ENCODE measurements at places on chromosomes 5 and 9.
A peak's percentile ranks its signal among the peaks of the same experiment; 100 is the strongest.

- H3K36me3 ChIP-seq: no peaks in the 10 kb centered on the region
- H3K27me3 ChIP-seq: no peaks in the 10 kb centered on the region
- peak overlapping the region; percentile 45 for H3K4me3 ChIP-seq
- no peak for DNase-seq
- peak overlapping the region; percentile 94 for H3K27ac ChIP-seq
Measured at GRCh38 chr5:65034813-65035209, 266.1 kb downstream of the CWC27 start.

- no peak overlapping the region for H3K4me3 ChIP-seq
- no peaks in the 10 kb centered on the region for H3K4me1 ChIP-seq
- H3K27me3 ChIP-seq: no peaks in the 10 kb centered on the region
- H3K36me3 ChIP-seq: no peaks in the 10 kb centered on the region
- DNase-seq: no peak
Measured at GRCh38 chr9:27847818-27848217, 274.5 kb upstream of the C9orf72 start.

DNA sequence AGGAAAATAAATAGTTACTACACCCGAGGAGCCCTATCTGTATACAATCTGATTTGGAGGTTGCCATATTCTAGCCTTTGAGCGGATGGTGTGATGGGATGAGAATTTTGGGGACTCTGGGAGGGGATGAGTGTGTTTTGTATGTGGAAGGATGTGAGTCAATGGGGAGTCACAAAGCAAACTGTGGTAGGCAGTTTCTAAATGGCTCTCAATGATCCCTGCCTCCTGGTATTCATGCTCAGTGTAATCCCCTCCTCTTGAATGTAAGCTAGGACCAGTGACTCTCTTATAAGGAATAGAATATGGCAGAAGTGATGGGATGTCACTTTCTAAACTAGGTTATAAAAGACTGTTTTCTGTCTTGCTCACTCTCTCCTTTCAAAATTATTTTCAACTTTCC is 205.7 kb upstream of the RIOK2 start:
- no peak overlapping the region for H3K4me3 ChIP-seq
- H3K36me3 ChIP-seq: no peaks in the 10 kb centered on the region
- no peaks in the 10 kb centered on the region for H3K27me3 ChIP-seq
- no peaks in the 10 kb centered on the region for H3K4me1 ChIP-seq
- DNase-seq: no peak
- H3K27ac ChIP-seq: no peak overlapping the region

DNA sequence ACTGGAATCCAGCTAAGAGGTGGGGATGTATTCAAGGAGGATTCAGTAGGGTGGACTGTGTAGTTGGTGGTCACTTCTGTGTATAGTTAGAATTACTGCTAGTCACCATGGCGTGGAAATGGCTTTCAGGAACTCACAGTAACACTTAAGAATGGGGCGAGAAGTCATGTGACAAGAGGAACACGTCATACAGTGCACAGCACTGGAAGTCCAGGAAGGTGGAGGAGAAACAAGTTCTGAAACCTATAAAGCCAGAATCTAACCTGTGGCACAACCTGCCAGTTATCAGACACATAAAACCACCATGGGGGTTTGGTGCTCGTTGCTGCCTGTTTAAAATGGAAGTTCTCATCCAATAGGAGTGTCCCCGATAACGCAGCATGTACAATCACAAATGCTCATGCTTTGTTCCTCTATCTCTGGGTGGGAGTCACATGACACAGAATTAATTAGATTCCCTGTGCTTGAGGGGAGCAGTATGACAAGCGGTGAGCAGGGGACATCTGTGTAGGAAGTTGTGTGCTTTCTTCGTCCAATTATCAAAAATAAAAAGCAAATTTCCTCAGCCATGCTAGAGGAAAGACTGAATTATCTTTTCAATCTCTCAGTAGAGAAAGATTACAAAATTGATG is 193.0 kb downstream of the SPOCK1 start:
- no peaks in the 10 kb centered on the region for H3K27me3 ChIP-seq
- H3K36me3 ChIP-seq: no peaks in the 10 kb centered on the region
- no peaks in the 10 kb centered on the region for H3K4me1 ChIP-seq
- no peak overlapping the region for H3K4me3 ChIP-seq
- no peak for DNase-seq

DNA sequence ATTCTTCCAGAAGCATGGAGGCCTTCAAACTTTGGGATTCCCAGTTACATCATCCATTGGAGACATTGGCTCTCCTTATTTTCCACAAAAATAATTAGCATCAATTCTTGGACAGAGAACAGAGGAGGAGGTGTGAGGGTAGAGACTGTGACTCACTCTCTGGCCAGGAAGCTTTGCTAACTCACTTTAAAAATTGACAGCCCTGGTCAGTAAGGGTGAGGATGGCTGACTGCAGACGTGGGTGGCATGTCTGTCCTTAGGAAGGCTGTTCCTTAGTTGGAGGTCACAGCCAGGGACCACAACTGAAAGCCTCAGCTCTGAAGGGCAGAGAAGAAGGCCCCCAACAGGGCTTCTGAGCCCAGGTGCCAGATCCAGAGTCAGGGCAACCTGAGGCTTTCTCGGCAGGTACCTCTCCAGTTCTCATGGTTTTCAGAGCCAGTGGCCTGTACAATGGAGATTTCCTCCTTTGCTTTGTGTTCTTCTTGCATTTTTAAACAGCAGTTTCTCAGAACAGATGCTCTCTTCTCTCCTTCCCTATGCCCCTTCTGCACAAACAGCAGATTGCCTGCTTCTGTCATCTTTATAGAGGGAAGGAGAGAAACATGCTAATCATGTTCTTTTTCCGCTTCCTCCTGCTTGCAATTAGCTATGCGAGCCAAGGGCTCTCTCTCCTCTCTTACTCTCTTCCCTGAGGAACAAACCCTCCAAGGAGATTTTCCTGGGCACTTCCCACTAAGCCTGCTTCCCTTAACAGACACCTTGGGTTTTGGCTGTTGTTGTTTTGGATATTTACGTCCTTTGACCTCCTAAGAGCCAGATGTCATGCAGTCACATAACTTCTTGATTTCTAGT is 92.5 kb upstream of the ZNF366 start:
- H3K36me3 ChIP-seq: peaks cover 3% of the 10 kb centered on the region
- H3K27me3 ChIP-seq: no peaks in the 10 kb centered on the region

- H3K4me3 ChIP-seq: no peak overlapping the region
- DNase-seq: no peak
- H3K36me3 ChIP-seq: no peaks in the 10 kb centered on the region
Measured at GRCh38 chr5:108919591-108920326, 172.1 kb downstream of the FER start.

DNA sequence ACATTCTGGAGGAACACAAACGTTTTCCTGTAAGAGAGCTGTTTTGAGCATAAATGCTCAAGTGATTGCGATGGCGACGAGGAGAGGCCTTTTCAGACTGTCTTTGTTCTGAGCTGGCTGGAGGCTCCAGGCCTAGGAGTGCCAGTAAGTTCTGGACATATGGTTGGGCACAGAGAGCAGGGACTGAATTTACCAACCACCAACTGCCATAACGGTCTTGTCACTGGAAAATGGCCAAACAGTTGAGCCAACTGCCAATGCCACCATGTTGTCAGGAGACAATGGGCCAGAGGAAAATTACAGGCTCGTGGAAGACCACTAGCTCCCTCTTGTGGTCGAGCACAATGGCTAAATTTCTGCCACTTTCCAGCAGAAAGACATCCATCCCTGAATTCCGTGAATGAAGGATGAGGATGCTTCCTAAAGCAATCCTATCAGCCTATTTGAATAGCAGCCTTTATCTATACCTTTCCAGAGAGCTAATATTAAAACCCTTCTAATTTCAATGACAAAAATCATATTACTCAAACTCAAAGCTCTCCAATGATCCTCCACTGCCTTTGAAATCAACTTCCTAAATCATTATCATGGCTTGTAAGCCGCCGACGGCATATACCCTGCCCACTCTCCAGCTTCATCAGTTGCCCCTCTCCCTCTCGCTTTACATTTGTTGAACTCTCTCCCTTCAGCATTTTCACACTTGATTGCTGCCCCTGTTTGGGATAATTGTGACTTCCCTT is 66.9 kb upstream of the GLIS3 start:
- no peaks in the 10 kb centered on the region for H3K27me3 ChIP-seq
- no peak overlapping the region for H3K4me3 ChIP-seq
- no peaks in the 10 kb centered on the region for H3K36me3 ChIP-seq
- DNase-seq: peak; percentile 29

- H3K27ac ChIP-seq: no peak overlapping the region
- H3K4me3 ChIP-seq: no peak overlapping the region
- H3K4me1 ChIP-seq: peaks cover 4% of the 10 kb centered on the region
- no peaks in the 10 kb centered on the region for H3K27me3 ChIP-seq
Measured at GRCh38 chr9:77753180-77753579, 105.1 kb upstream of the GNA14 start.

DNA sequence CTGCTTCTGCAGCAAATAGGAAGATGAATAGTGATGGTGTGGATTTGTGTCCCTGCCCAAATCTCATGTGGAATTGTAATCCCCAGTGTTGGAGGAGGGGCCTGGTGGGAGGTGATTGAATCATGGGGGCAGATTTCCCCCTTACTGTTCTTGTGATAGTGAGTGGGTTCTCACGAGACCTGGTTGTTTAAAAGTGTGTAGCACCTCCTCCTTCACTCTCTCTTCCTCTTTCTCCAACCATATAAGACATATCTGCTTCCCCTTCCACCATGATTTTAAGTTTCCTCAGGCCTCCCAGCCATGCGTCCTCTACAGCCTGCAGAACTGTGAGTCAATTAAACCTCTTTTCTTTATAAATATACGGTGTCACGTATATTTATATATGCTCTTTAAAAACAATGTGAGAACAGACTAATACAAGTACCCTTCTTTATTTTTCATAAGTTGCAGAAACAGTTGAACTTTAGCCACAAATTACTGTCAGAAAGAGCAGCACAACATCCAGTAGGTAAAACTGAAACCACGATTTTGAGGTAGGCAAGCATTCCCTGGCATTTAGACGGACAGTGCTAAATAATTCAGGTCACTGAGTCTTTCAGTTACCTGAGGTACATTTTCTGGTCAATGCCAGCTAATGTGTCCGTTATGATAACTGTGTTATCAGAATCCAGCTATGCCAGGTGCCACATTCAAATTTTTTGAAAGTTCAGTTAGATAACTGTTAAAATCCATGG is 79.3 kb upstream of the SPEF2 start:
- DNase-seq: no peak
- H3K27ac ChIP-seq: no peak overlapping the region
- H3K4me1 ChIP-seq: no peaks in the 10 kb centered on the region
- H3K4me3 ChIP-seq: no peak overlapping the region
- H3K36me3 ChIP-seq: no peaks in the 10 kb centered on the region

DNA sequence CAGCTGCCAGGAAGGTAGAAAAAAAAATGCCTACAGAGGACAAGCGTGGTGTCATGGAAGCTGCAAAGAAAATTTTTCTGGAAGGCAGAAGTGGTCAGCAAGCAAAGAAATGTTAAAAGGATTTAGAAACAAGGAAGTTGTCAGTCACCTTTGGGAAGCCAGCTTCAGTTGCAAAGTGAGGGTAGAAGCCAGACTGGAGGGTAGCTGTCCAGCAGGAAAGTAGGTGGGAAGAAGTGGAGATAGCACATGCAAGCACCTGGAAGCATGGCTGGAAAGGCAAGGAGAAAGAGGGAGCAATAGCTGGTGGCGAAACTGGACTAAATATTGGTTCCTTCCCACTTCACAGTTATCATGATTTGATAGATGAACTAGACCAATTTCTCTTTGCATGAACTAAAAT is 54.3 kb downstream of the ADRB2 start:
- H3K27me3 ChIP-seq: no peaks in the 10 kb centered on the region
- no peak overlapping the region for H3K27ac ChIP-seq
- H3K4me3 ChIP-seq: no peak overlapping the region
- no peak for DNase-seq
- no peaks in the 10 kb centered on the region for H3K36me3 ChIP-seq
- no peaks in the 10 kb centered on the region for H3K4me1 ChIP-seq

- no peaks in the 10 kb centered on the region for H3K27me3 ChIP-seq
- H3K36me3 ChIP-seq: peaks cover 90% of the 10 kb centered on the region
- H3K27ac ChIP-seq: no peak overlapping the region
- no peaks in the 10 kb centered on the region for H3K4me1 ChIP-seq
- H3K4me3 ChIP-seq: no peak overlapping the region
Measured at GRCh38 chr9:122302237-122303093, 37.8 kb downstream of the MRRF start.

GRCh38 chr5:155136216-155136850 is 122.8 kb downstream of the KIF4B start:
- no peak overlapping the region for H3K27ac ChIP-seq
- no peaks in the 10 kb centered on the region for H3K4me1 ChIP-seq
- H3K27me3 ChIP-seq: no peaks in the 10 kb centered on the region
- no peak for DNase-seq

GRCh38 chr5:65837139-65837538 is 89.2 kb upstream of the ERBIN start:
- H3K4me1 ChIP-seq: no peaks in the 10 kb centered on the region
- no peak overlapping the region for H3K27ac ChIP-seq
- H3K27me3 ChIP-seq: no peaks in the 10 kb centered on the region
- H3K4me3 ChIP-seq: no peak overlapping the region
- DNase-seq: no peak
- no peaks in the 10 kb centered on the region for H3K36me3 ChIP-seq

GRCh38 chr9:22142671-22143070 is 133.6 kb upstream of the CDKN2B start:
- no peaks in the 10 kb centered on the region for H3K27me3 ChIP-seq
- no peak for DNase-seq
- no peaks in the 10 kb centered on the region for H3K36me3 ChIP-seq
- no peaks in the 10 kb centered on the region for H3K4me1 ChIP-seq
- no peak overlapping the region for H3K4me3 ChIP-seq
- H3K27ac ChIP-seq: no peak overlapping the region

GRCh38 chr5:20610681-20611080 is 622.7 kb upstream of the CDH18 start:
- no peaks in the 10 kb centered on the region for H3K4me1 ChIP-seq
- H3K4me3 ChIP-seq: no peak overlapping the region
- DNase-seq: no peak
- no peaks in the 10 kb centered on the region for H3K27me3 ChIP-seq
- H3K36me3 ChIP-seq: no peaks in the 10 kb centered on the region
- H3K27ac ChIP-seq: no peak overlapping the region

- no peak overlapping the region for H3K4me3 ChIP-seq
- no peak for DNase-seq
- no peaks in the 10 kb centered on the region for H3K36me3 ChIP-seq
- no peaks in the 10 kb centered on the region for H3K4me1 ChIP-seq
- H3K27ac ChIP-seq: no peak overlapping the region
Measured at GRCh38 chr9:4243113-4243512, 56.8 kb downstream of the GLIS3 start.

- H3K4me3 ChIP-seq: no peak overlapping the region
- no peaks in the 10 kb centered on the region for H3K36me3 ChIP-seq
- no peak overlapping the region for H3K27ac ChIP-seq
- H3K4me1 ChIP-seq: no peaks in the 10 kb centered on the region
Measured at GRCh38 chr5:64050296-64050695, 88.1 kb upstream of the HTR1A start.

GRCh38 chr5:143499480-143500114 is 96.1 kb upstream of the NR3C1 start:
- no peak overlapping the region for H3K27ac ChIP-seq
- no peak overlapping the region for H3K4me3 ChIP-seq
- no peaks in the 10 kb centered on the region for H3K36me3 ChIP-seq
- DNase-seq: no peak

DNA sequence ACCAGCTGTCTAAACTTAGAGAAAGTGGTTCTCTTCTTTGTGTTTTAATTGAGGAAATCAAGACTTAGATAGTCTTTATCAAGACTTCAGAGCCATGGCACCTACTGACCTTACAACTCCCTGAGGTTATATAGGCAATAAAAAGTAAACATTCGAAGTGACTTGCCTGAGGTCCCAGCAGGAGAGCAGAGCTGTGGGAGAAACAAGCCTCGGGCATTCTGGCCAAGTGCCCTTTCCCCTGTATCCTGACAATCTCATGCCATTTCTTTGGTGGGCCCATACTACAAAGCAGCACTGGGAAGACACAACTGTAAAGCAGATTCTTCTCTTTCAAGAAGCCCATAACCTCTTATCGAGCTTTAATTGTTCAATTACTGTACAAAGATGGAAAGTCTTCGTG is 23.1 kb downstream of the FREM1 start:
- H3K36me3 ChIP-seq: no peaks in the 10 kb centered on the region
- H3K27ac ChIP-seq: no peak overlapping the region
- no peak overlapping the region for H3K4me3 ChIP-seq
- no peaks in the 10 kb centered on the region for H3K4me1 ChIP-seq

All from K562 (cell line).